ENCODE measurements at places on chromosomes 7 and 10.
A peak's percentile ranks its signal among the peaks of the same experiment; 100 is the strongest.

- DNase-seq: no peak
Observed at GRCh38 chr7:77409005-77409738, 7.0 kb downstream of the GSAP start.

- no peak for DNase-seq
Observed at GRCh38 chr7:36726311-36726710, 2.0 kb upstream of the AOAH start.

GRCh38 chr10:6607182-6607581 lies 27.1 kb upstream of the PRKCQ start:
- DNase-seq: peak; percentile 34

DNA sequence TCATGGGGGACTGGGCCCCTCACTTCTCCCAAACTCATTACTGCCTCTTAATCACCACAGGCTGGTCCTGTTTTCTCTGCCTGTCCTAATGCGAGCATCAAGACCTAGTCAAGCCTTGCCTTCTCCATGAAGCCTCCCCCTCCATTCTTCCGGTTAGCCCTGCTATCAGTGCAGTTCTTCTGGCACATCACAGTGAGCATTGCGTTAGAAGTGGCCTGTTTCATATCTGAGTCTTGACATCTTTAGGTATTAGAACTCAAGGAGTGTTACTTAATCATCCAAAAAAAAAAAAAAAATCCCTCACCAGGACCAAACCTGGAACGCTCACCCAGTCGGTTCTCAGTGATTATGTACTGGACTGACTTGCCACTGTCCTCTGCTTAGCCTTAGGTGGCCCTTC lies 17.4 kb downstream of the SNX10 start:
- no peak for DNase-seq

GRCh38 chr7:87003872-87004798 lies 55.3 kb downstream of the ELAPOR2 start:
- DNase-seq: peak; percentile 53

- no peak for DNase-seq
Observed at GRCh38 chr7:117386110-117386706, 41.1 kb downstream of the ASZ1 start.
